ENCODE measurements at places on chromosomes 3 and 15.

DNA sequence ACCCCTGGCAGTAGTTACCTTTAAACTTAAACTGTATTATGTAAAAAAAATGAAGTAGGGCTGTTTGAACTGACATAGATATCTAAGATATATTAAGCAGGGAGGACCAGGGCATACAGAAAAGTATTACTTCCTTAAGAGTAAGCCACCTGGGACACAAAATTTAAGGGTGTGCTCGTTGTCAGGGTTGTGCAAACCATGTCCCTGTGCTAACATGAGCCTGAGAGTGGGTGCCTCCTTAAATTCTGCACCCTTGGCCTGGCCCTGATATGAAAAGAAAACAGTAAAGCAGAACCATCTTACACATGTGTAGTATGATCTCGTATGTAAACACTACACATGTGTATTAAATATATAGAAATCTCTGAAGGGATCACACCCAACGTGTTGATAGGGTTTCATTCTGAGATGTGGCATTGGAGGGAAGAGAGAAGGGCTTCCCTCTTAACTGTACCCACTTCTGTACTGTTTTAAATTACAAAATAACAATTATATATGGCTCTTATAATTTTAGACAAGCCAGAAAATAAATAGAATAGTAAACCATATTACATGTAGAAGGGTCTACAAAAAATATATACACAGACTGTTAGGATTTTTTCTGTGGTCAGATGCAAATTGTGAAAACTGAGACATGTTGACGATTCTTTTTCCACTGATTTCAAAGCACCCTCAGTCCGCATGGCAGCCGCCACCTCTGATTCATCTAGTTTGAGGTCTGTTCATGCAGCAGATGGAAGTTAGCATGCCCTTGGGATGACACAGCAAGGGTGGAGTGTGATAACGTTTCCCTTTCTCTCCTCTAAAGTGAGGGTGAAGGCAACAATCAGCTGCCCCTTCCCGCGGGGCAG lies 400.8 kb upstream of the PROK2 start:
- no peak for DNase-seq

DNA sequence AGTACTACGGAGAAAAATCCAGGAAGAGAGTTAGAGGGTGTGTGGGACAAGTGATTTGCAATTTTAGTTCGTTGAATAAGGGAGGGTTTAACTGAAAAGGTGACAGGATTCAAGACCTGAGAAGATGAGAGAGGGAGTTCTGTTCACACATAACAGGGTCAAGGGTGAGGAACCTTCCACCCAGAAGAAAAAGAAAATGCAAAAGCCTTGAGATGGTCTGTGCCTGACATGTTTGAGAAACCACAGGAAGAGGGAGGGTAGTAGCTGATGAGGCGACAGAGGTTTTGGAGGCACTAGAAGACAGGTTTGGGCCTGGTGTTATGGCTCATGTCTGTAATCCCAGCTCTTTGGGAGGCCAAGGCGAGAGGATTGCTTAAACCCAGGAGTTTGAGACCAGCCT lies 591 bp upstream of the SLC25A20 start:
- no peak for DNase-seq

DNA sequence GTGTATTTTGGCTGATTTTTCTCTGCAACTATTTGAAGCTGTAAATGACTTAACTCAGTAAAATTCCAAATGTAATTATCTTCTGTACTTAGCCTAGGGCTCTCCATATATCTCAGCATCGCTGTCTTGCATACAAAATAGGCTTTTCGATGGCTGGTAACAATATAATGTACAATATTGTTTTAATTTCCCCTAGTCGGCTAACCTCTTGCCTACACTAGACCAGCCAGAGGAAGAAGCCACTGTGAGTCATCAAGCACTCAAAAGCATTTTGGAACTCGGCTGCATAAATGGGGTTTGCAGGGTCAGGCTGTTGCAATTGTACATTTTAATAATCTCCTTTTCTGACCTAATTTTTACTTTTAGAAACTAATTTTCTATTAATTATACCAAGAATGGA lies 583.8 kb downstream of the FOXP1 start:
- DNase-seq: no peak

GRCh38 chr3:53085476-53085875 lies 39.6 kb upstream of the SFMBT1 start:
- DNase-seq: no peak

DNA sequence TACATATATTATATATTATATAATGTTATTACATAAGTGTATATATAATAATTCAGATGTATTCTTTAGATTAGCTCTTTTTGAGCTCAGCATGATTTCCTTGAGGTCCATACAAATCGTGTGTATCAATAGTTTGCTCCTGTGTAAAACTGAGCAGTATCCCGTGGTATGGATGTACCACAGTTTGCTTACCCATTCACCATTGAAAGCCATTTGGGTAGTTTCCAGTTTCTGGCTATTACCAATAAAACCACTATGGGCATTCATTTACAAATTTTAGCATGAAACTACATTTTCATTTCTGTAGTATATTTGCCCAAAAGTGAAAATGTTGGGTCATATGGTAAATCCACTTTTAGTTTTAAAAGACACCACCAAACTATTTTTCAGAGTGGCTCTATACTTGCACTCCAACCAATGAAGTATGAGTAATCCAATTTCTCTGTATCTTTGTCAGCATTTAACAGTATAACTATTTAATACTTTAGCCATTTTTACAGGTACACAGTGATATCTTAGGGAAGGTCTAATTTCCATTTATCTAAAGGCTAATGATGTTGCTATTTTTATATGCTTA lies 1361.4 kb upstream of the GBE1 start:
- DNase-seq: no peak

DNA sequence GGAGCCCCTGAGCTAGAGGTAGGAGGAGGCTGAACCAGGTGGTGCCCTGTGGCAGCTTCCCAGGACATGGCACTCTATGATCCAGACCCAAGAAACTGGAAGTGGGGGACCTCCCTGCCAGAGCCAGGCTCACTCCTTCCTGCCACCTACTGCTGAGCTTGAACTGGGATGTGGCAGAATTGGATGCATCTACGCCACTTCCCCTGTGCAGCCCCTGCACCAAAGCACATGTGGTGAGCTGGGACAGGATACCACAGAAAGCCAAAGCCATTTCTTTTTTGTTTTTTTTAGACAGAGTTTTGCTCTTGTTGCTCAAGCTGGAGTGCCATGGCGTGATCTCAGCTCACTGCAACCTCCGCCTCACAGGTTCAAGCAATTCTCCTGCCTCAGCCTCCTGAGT lies 518.0 kb upstream of the PPP2R3A start:
- DNase-seq: no peak

DNA sequence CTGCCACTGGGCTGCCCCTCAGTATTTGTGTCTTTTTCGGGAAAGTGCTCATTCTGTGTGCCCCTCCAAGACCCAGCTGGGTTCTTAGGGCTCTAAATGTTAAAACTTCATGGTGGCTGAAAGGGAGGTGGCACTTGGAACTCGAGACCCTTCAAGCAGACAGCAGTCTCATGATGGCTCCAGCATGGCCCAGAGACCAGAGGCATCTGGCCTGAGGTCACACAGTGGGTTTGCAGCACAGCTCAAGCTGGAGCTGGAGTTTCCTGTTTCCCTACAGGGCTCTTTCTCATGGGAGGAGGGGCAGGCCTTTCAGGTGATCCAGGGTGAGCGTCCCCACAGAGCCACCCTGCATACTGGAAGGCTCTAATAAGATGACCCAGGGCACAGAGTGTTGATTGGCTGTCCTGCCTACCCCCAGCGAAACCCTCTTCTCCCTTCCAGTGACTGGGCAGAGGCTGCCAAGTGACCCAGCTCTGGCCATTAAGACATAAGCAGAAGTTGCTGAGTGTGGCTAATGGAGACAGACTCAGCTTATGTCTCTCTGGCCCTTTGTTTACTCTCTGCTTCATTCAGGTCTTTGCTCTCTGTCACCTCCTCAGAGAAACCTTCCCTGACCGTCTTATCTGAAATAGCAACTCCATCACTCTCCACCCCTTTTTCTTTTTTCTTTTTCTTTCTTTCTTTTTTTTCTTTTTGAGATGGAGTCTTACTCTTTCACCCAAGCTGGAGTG lies 166.6 kb upstream of the SMAD3 start:
- no peak for DNase-seq

DNA sequence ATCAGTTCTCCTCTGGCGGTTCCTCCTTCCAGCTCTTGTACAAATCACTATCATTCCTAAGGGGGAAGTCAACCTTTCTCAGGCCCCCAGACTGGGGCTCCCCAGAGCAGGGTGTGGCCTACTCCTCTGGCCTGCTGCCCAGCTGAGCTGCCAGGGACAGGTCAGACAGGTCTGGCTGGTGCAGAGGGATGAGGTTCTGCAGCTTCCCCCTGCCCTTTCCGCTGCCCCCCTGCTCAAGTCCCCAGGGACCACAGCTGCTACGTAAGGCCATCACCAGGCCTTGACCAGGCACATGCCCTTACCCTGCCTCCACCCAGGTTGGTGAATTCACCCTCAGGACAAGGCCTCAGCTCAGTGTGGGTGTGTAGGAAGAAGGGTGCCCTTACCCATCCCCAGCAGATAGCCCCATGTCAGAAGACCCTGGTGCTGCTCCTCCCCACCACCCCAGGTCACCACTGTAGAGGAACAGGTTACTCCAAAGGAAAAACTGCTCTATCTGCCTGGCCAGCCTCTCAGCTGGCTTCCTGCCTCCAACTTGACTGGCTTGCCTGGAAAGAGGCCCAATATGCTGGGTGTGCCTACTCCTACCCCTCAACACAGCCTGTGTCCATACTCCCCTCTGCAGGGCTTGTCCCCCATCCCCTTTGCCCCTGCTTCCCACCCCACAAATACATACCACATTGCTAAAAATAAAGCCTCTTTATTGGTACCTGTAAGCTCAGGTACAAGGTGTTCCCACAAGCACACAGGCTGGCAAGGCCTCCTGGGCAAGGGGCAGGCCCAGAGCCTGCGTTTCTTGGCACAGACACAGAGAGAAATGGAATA lies 12.0 kb downstream of the CSRNP1 start:
- DNase-seq: no peak

- DNase-seq: no peak
Measured at GRCh38 chr3:183564046-183564445, 8.5 kb upstream of the KLHL6 start.

GRCh38 chr3:171301998-171302397 lies 158.2 kb downstream of the TNIK start:
- no peak for DNase-seq

DNA sequence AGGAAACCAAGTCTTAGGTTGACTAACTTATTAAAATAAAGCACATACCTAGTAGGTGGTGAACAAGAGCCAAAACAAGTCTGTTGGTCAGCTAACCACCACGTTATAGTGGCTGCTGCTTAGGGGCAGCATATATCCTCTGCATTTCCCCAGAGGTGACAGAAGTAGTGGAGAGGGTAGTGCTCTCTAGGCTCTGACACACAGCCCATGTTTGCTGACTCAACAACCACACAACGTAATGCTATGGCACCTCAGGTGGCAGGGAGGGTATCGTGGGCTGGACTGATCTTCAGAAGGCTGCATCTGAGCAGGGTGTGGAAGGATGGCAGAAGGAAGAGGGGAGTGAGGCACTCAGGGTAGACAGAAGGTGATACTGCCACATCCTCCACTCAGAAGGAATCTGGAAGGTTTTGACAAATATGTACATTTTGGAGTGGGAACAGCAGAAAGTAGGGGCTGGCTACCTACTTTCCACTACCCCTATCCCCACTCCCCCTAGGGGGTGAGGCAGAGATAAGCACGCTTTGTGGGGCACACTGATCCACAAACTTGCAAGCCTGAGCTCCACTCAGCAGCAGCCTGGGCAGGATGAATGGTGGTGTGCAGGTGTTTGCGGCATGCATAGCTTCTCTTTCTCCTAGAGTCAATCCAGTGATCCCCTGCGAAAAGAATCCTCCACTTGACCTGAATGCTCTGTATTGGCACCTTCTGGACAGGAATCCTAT lies 178.1 kb downstream of the RORA start:
- no peak for DNase-seq

GRCh38 chr3:132854856-132855535 lies 132.8 kb upstream of the NPHP3 start:
- no peak for DNase-seq

DNA sequence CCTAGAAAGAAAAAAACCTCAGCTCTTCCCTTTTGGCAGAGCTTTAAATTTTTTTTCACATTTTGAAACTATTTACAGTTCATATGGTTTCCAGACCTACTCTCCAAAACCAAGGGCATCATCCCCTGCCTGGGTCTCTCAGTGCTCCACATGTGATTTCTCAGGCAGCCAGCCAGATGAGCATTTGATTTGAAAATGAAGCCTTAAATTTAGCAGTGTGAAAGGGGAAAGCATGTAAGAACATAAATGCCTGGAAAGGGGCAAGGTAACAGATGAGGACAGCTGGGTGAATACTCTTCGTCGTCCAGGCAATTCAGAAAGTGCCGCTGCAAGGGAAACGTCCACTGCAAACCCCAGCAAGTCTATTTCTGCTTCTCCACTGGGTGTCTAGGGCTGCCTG lies 94.8 kb downstream of the ATP8B4 start:
- no peak for DNase-seq

- DNase-seq: no peak
Measured at GRCh38 chr15:41925086-41925608, 31.3 kb upstream of the SPTBN5 start.

GRCh38 chr15:64288577-64288976 lies 67.4 kb downstream of the CSNK1G1 start:
- no peak for DNase-seq

DNA sequence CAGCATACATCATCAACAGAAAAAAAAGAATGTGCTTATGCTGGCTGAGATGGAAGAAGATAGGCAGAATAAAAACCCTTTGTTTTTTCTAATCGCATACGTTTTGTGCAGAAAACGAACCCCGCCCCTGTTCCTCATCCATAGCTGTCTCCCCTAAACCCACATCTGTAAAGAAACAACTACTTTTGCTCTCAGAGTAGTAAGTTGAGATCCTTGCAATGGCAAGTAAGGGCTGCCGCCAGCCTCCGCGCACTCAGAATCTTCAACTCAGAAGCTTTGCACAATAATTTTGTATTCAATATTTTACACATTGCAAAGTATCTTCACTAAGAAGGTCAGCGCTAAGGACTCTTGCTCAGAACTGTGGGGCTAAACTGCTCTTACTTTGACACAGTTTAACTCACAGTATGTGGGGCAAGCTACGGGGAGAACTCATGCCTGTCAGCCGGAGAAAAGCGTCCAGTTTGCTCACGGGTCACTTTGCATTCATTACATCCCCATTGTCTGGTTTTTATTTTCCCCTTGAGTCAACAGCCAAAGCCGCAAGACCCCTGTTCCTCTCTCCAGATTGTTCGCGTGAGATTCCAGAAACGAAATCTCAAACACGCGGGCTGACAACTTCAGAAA lies 1.0 kb downstream of the LYSMD4 start:
- no peak for DNase-seq

- no peak for DNase-seq
Measured at GRCh38 chr15:67745073-67746006, 80.0 kb upstream of the SKOR1 start.

All from stimulated activated CD8-positive, alpha-beta memory T cell treated with anti-CD3 and anti-CD28 coated beads, Interleukin-7, amount 100 ng/mL, for 1 hour (primary cell).